ENCODE measurements at places on chromosomes 12 and 14. TPM values are rescaled to one million over a fixed set of nuclear protein-coding genes. Genes with fewer than 3 reads are reported as not detected.

L3HYPDH gene
- total RNA-seq, result 47.3 TPM

PAN2 gene
- total RNA-seq, result 24.0 TPM

TBX5 gene
- not detected for total RNA-seq

NEUROD4 gene
- total RNA-seq, result not detected

LUM gene
- 102 TPM for total RNA-seq

HECTD4 gene
- total RNA-seq, result 9.5 TPM

APOLD1 gene
- 12.7 TPM for total RNA-seq

CDC42BPB gene
- 23.8 TPM for total RNA-seq

FAM186B gene
- 0.29 TPM for total RNA-seq

INHBC gene
- not detected for total RNA-seq
